ENCODE measurements at places on chromosomes 2 and 18.

DNA sequence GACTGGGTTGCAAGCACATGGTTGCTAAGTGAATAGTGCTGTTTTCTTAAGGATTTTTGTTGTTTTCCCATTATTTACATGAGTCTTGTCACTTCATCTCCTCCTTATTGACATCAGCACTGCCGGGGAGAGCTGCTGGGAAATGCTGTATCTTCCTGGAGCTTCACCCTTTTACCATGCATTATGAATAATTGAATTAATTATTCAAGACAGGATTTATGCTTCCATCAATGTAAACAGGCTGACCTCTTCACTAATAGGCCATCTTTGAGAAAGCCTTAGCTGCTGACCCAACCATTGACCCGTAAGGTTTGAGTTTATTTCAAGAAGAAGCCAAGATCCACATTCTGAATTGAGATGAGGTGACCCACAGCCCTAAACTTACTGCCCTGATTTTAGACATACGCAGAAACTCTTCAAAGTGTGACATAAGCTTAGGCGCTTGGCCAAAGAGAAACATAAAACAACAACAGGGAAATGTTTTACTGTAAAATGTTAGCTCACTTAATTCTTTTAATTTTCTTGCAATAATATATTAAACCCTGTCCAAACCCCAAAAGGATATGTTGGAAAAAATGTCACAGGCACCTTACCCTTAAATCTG lies 365.5 kb upstream of the SYT4 start:
- no peak for DNase-seq

- no peak for DNase-seq
These were observed 115.8 kb downstream of the CABLES1 start for GRCh38 chr18:23250893-23251656.

DNA sequence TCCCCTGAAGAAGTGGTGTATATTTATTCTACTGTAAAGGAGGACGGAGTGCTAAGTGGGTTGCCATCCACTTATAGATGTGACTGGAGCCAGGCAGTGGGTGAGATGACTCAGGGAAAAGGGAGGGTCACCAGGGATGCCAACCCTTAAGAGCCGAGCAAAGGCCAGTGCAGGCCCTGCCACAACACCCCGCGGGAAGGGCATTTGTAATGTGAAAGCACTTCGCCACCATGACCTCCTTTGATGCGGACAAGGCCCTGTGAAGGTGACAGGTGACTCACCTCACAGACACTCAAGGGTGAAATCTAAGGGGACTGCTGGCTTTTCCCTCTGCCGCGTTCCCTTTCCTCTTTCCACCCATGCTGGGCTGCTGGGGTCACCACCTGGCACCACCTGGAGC lies 50.2 kb upstream of the MRPL33 start:
- DNase-seq, result no peak

DNA sequence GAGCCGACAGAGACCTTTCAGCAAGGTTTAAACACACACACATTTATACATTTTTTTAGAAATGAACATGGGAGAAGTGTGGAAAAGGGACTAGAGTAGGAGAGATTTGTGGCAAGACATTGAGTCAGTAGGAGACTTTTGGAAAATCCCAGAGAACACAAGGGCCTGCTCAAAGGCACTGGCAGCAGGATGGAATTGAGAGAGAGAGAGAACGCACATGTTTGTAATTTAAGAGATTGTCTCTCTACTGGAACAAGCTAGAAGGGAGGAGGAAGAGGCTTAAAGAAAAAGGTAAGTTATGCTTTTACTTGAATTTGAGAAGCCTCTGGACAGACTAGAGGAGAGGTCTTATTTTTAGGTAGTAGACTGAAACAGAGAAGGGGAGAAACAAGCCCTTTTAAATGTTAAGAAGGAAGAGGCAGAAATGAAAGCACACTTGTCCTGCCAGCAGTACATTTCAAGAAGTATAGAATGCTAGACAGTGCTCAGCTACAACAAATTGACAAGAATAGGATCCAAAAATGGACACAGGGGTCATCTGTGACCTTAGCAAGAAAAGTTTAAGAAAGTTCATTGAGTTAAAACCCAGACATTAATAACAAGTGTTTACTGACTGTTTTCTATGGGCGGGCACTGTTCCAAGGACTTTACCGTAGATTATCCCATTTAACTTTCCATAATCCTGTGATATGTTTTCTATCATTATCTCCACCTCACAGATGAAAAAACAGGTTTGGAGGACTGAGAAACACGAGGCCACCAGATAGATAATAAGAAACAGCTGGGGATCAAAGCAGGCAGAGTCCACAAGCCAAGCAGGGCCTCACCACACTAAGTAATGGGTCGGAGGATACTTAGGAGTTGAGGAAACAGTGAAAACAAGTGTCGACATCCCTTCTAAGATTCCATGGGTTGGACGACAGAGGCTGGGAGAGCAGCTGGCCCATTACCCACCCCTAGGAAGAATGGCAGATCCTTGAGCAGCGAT lies 306.5 kb upstream of the NRP2 start:
- no peak for DNase-seq

DNA sequence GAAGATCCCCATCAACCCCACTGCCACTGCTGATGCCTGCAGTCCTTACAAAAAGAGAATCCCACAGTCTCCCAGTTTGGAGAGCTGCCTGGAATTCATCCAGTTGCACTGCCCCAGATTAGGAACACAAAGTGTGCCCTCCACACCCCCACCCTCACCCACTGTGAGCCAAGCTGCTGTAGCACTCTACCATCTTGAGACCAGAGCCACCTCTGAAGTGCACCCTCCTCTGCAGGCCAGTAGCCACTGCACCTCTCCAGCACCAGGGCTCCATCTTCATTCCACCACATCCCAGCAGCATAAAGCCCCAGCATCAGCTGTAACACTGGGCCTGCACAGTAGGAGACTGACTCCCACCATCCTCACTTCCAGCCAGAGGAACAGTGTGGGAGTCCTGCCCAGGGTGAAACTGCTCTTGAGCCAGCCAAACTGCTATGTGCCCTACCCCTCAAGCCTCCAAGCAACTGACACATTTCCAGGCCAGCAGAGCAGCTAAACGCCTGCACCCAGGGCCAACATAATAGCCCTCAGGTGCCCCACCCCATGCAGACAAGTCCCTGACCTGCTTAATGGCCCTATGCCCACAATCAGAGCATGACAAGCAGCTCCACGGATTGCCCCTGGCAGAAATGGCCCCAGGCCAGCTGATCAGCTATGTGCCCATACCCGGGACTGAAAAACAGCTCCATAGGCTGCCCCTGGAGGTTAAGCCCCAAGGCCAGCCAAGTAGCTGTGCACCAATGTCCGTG lies 206.0 kb downstream of the ATAD2B start:
- DNase-seq, result no peak

Measured in GM12892 (cell line).